ENCODE measurements at places on chromosomes 5 and 9.

DNA sequence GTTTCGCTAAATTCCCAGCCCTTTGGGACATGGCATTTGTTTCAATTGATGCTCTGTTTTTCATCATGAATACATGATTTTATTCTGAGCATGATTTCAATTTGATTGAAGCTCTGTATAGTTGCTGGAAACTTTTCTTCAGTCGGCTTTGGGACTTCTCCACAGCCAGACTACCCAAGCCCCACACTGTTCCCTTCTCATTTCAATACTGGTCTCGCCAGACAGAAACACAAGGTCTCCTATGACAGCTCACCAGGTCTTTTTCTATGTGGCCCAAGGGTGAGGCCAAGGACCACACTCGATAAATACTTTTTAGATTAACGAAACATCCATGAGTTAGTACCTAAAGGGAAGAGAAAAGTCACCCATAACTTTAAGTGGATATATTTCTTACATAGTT is 132.2 kb downstream of the ARL15 start:
- DNase-seq = no peak

DNA sequence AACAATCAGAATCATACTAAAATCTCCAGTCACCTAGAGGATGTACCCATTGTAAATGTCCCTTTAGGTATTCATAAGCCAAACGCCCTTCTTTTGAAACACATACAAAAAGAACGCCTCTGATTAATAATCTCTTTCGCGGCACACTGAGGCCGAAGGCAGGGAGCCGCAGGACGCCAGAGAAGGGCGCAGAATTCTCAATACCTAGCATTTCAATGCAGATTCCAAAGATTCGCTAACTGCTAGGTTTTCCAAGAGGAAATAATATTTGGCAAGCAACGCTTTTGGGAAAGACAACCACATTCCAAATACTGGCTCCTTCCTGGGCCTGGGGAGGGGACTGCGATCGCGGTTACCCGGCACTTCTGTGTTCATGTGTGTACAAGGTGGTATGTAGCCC is 203.3 kb downstream of the MEF2C start:
- DNase-seq = no peak

GRCh38 chr9:35285731-35286130 is 123.9 kb downstream of the UNC13B start:
- no peak for DNase-seq

- DNase-seq = no peak
Observed at GRCh38 chr9:20009606-20010005, 220.8 kb upstream of the SLC24A2 start.

DNA sequence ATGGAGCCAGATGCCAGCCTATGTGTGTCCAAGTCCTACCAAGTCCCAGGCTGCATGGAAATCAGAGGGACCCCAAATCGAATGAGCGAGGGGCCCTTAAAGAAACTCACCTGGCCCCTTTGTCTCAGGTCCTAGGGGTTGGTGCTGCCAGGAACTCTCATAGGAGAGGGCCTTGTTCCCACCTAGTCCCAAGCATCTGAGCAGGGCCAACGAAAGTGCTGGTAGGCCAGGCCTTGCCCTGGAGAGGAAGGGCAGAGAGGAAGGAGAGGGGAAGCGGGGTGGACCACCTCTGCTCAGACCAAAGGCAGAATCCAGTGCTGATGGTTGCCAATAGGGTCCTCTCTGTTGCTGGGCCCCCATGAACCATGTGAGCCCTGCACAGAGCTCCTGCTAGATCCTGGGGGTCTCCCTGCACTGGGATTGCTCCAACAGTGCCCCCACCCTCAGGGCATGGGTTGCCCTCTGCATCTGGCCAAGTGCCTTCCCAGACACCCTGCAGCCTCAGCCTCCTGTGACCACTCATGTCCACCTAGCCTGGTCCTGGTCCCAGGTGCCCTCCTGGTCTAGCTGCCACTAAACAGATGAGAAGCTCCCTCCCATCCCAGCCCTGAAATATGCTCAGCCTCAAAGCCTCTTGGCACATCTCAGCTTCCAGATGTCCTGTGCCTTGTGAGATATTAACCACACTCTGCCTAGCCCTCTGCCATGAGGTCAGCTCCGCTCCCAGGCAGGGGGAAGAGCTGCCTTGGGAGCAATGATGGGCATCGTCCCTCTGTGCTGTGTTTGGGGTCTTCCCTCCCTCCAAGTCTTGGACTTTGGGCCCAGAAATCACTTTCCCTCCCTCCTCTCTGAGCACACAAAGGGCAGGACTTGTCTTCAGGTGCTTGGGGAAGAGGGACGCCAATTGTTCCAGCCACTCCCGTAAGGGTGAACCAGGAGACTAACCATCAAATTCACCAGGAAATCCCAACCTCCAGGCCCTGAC is 109.6 kb downstream of the ADAMTS2 start:
- no peak for DNase-seq

- no peak for DNase-seq
Observed at GRCh38 chr9:73034962-73035361, 82.1 kb upstream of the ALDH1A1 start.

- DNase-seq = no peak
Observed at GRCh38 chr5:76765249-76765648, 49.3 kb downstream of the F2R start.

DNA sequence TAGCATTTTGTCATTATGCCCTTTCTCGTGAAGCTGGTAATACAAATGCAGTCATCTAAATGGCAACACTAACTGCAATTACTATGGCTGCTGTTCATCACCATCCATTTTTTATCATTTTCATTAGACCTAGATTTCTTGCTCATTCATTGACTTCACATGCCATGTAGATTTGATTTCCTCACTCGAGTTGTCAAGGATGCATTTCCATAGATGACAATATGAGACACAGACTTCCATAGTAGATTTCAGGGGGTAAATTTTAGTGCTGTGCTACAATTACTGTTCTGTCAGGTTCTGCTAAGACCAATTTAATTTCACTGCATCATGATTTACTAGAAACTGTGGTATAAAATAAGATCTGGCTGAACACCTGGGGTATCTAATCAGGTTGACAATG is 589.2 kb downstream of the SEMA5A start:
- DNase-seq = no peak

- no peak for DNase-seq
Observed at GRCh38 chr9:135554718-135555117, 6.8 kb upstream of the PAEP start.

DNA sequence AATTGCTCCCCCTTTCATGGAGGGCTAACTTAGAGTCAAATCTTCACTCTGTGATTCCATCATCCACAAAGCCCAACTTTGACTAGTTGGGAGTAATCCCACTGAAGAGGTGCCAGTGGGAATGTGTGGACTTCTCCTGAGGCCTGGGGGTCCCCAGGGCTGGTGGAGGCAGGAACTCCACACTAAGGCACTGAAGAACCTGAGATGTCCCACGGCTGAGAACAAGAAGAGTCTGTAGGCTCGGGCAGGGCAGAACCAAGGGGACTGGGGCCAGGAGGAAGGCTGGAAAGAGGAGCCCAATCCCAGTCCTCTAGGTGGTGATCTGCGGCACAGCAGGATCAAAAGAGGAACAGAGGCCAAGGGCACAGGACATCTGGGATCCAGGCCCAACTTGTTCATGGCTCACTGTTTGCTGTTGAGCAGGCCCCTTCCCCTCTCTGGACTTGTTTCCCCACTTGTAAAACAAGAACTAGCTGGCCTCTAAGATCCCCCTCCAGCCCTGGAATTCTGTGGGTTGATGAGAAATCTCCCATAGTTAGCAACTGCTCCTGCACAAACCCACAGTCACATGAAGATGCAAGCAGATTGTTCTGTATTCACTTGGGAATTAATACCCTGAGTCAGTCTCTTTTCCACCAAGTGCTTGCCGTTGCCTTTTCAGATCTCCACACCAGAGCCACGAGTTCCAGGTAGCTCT is 32.7 kb upstream of the ALDH1B1 start:
- no peak for DNase-seq

GRCh38 chr9:2722715-2723114 is 5.4 kb downstream of the KCNV2 start:
- DNase-seq = no peak

- DNase-seq = no peak
Observed at GRCh38 chr5:125974679-125975078, 448.5 kb upstream of the GRAMD2B start.

- DNase-seq = no peak
Observed at GRCh38 chr9:118038713-118039112, 334.5 kb downstream of the TLR4 start.

DNA sequence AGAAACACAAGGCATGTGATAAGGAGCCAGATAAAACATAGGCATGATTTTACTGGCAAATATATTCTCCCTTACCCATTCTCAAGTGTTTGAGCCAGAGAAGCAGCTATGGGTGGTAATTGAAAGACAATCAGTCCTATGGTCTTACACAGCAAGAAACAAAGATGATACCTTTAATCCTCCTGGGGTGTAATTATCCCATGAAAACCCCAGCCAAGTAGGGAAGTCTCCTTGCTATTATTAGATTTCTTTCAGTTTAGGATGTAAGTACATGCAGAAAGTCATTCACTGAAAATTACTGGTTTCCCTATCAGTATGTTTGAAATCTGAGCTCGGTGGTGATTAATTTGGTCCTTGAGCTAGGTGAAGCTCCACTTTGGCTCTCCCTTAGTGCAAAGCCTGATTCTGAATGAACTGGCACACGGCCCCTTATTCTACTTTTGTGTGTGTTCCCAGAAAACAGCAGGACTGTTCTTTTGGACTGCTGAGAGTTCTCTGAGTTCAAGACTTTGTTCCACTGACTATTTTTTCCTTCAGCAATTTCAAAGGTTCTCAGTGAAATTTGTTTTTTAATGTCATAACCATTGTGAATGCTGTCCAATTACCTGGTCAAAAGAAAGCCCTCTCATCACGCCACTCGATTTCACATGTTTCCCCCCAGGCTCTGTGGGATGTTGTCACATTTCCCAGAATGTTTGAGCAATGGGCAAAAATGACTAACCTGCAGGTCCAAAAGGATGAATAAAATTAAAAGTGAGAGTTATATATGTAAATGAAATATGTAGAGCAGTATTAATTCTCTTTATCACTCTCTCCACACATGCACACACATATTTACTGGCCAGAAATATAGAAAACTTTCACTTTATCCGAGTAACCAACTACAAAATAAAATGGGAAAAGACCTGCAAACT is 343.0 kb downstream of the RAB3C start:
- no peak for DNase-seq

GRCh38 chr5:80711938-80712337 is 57.2 kb upstream of the DHFR start:
- DNase-seq = no peak

- DNase-seq = no peak
Observed at GRCh38 chr5:124901081-124901480, 154.6 kb upstream of the ZNF608 start.

Data from T follicular helper cell (primary cell).